ENCODE measurements at places on chromosomes 6 and 20.

DNA sequence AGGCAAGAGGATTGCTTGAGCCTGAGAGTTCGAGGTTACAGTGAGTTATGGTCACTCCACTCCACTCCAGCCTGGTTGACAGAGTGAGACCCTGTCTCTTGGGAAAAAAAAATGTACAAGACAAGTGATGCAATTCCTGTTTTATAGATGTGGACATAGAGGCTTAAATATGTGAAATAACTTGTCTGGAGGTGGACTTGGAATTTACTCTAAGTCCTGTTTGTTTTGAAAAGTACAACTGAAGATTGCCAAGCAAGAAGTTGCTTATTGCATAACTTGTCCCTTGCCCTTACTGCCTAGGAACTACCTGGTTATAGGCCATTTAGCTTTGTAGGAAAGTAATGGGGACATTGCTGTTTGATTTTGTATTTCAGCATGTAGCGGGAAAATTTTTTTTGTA lies 26.0 kb upstream of the ADIG start:
- no peak for DNase-seq

DNA sequence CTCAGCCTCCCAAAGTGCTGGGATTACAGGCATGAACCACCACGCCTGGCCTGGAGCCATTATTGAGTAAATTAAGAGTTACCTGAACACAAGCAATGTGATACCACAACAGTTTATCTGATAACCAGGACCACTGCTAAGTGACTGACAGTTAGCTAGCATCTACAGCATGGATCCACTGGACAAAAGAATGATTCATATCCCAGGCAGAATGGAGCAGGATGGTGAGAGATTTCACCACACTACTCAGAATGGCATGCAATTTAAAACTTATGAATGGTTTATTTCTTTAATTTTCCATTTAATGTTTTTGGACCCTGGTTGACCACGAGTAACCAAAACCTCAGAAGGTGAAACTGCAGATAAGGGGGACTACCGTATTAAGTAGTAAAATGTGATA lies 48.6 kb downstream of the RALGAPA2 start:
- no peak for DNase-seq

DNA sequence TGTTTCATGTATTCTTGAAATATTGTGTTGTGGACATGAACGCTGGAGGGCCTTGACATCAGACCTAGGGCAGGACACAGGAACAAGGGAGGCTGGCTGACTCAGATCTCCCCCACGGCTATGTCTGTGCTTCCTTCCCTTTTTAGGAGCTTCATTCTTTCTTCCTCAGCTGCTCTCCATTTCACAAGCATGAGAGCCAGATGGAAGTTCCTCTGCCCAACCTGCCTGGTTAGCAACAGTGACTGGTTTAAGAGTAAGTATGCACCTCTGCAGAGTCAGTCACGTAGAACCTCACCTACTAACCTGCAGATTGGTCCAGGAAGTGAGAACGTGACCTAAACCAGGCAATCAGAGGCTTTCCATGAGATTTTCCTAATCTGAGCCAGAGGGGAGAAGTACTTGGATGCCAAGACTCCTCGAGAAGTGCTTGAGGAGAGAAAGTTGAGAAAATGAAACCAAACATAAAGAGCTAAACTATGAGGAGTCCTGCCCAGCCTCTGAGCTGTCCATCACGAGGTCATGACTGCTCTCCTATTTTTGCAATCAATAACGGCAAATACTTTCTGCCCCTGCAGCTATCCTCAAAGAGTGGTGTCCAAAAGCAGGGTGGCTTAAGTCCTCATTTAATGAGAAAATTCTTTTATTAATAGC lies 465.2 kb upstream of the CITED2 start:
- DNase-seq: peak; percentile 26

GRCh38 chr20:13862245-13862644 lies 77.4 kb downstream of the NDUFAF5 start:
- DNase-seq: no peak

DNA sequence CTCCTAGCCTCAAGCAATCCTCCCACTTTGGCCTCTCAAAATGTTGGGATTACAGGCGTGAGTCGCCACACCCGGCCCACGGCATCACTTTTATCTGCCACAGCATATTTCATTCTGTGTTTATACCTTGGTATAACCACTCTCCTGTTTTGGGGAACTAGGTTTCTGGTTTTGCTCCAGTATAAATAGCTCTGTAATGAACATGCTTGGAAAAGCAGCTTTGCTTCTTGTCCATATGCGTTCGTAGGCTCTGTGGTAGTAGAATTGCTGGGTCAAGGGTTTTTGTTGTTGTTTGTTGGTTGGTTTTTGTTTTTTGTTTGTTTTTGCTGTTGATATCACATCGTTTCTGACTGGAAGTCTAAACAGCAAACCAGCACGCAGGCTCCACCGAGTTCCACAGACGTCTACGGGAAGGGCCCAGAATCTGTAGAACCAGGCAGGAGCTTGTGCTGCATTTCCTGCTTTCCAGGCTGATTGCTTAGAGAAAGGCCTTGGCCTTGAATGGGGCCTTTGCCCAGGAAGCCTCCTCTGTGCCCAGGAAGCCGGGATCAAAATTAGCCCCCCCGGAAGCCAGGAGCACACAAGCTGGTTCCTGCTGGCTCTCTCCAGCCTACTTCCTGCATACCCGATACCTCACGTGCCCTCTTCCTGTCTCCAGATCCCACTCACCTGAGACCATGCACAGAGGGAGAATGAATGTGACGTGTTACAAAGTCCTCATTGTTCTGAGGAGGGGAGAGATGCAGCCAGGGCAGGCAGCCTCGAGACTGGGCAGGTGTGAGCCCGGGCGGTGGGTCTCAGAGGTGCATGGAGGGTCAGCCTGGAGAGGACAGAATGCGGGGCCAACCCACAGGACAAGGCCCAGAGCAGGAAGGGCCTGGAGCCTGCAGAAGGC lies 34.7 kb downstream of the AAR2 start:
- no peak for DNase-seq

DNA sequence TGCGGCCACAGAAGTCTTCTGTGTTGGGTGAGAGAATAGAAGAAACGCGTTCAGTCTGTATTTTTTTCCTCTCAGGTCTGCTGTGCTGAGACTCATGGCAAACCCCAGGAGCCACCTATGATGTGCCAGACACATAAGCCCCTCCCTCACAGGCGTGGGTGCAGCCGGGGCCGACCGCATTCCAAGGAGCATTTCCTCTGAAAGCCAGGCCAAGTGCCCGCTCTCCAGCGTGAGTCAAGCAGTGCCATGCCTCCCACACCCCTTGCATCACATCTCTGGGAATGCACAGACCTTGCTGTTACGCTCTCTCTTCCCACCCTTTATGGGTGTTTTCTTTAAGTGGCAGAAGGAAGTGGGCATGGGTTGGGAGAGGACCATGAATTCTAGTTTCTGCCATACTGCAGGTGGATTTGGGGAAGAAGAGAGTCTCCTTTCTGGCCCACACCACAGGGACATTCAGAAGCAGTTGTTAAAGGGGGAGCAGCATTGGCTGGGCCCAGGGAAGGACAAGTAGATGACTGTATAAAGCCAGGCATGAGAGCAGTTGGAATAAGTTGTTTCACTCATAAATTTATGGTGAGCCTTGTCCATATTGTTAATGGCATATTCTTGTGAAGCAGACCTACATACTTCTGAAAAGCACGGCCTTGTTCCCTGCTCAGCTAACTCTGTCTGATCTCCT lies 37.1 kb upstream of the TFAP2A start:
- DNase-seq: no peak

GRCh38 chr6:70376628-70377027 lies 36.7 kb upstream of the FAM135A start:
- DNase-seq: no peak

- DNase-seq: no peak
These were observed 64.4 kb upstream of the BMP2 start for GRCh38 chr20:6703047-6703446.

DNA sequence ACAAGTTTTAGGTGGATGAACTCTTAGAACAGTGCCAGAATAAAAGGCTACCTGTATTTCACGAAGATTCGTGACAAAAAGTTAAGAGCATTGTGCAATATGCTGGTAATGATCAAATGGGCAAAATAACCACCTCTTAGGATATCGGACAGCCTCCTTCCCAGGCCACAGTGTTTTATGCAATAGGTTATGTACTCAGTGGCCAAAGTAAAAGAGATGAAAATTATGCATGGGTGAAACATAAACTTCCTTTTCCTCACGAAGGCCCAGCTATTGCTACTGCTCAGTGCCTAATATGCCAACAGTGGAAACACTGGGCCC lies 153.6 kb upstream of the SIM1 start:
- no peak for DNase-seq

DNA sequence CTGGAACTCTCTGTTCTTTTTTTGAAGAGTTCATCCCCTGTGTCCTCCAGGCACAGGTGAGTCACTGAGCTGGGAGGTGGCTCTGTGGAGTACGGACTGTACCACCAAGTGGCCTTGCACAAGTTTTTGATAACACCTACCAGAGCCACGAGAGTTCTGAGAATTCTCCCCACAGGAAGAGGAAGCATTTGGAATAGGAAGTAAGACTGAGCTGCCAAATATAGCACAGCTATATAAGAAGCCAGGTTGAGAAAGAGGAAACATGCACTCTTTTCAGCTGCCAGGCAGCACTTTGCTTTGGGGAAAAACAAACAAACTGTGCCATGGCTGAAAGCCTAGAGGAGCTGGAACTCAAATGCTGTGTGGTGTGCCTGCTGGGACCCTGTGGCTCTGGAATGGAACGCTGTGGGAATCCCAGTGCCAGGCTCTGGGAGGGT lies 70.8 kb upstream of the RIPOR2 start:
- DNase-seq: peak; percentile 28

- no peak for DNase-seq
These were observed 92.6 kb upstream of the PRDM1 start for GRCh38 chr6:105993341-105994117.

- DNase-seq: no peak
These were observed 1.6 kb upstream of the ADRM1 start for GRCh38 chr20:62301111-62301668.

Data from heart right ventricle (tissue), 16 donors.